ENCODE measurements at places on chromosomes 12 and 14.

DNA sequence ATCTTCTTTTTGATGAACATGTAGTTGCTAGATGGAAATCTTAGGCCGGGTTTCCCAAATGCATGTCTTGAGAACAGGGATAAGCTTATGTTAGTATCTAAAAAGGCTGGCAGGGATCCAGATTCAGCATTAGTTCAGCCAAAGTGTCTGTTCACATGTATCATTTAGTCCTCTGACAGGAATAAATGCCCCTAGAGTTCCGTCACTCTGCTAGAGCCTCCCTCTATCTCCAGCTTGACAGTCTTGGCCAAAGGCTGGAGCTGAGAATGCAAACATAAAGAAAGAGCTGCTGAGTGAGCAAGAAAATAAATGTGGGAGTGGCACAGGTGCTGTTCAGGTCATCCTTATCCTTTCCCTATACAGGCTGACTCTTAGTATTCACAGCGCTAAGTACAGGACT, 13.8 kb upstream of the NELL2 start:
- DNase-seq = no peak

- DNase-seq = no peak
These were observed 23.5 kb upstream of the NOVA1 start for GRCh38 chr14:26621364-26621763.

GRCh38 chr14:93984987-93985410, 8.6 kb upstream of the ASB2 start:
- DNase-seq = no peak

DNA sequence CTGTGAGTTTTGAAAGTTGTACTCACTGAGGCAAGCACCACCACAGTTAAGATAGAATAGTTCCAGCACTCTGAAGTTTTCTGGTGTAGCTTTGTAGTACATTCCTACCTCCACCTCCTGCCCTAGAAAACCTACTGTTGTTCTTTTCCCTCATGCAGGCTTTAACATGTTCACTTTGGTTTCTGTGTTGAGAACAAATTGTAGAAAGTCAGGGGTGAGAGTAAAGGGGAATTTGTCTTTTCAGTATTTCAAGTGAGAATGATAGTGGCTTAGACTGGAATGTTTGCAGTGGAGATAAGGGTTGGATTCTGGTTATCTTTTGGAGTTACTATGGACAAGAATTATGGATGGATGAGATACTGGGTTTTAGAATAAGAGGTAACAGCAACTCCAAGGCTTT, 67.2 kb downstream of the AEBP2 start:
- no peak for DNase-seq

- DNase-seq = no peak
These were observed 109.0 kb downstream of the STAB2 start for GRCh38 chr12:103696101-103696500.

GRCh38 chr14:100416921-100417860, 94.1 kb downstream of the SLC25A47 start:
- DNase-seq = no peak

GRCh38 chr12:86179855-86180254, 76.3 kb downstream of the MGAT4C start:
- DNase-seq = no peak

GRCh38 chr12:29230800-29231560, 81.9 kb downstream of the FAR2 start:
- no peak for DNase-seq

GRCh38 chr14:61269321-61270083, 11.6 kb downstream of the TMEM30B start:
- peak; percentile 99 for DNase-seq

DNA sequence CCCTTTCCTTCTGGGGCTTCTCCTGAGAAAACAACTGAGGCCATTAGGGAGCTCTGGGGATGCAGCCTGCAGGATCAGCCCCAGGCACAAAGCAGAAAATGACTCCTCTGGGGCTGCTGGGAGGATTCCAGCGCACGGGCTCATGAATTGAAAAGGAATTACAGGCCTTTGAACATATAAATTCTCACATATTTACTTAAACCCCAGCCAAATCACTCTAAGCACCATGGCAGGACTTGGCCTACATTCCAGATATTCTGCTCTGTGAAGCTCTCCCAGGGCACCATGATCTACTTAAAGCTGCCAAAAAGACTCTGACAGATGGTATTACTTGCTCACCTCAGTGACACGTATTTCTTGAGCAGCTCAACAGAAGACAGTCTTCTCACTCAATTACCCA, 87.2 kb downstream of the ZFC3H1 start:
- no peak for DNase-seq

DNA sequence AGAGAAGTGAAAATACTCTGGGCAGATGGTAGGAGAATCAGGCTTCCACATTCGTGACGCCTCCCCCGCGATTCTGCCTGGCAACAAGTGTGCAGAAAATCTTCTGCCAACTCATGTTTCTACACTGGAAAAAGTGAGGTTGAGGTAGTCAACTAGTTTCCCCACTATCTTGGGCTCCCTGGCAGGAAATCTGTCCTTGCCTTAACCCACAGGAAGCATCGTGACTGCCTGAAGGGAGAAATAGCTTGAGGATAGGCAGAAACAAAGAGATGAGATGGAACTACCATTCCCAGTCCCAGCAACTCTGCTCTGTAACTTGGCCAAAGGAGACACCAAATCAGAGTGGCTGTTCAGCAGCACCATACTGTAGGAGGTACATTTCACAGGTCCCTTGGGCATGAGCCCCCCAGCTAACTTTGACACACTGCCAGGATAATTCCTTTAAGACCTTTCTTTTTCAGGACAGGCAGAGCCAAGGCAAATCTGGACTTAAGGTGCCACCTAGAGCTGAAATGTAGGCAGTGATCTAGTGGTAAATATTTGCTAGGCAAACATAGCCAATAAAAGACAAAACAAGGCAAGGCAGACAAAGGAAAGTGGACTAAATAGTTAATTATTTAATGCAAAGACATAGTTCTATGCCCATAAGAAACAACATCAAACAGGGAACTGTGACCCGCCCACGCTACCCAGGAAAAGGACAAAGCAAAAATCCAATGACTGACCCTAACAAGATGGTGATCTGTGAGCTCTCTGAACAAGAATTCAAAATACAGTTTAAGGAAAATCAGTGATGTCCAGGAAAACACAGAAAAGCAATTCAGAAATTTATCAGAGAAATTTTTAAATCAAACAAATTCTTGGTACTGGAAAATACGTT, 205.1 kb downstream of the PTPRO start:
- DNase-seq = no peak

GRCh38 chr14:69500736-69501135, 16.2 kb downstream of the PLEKHD1 start:
- no peak for DNase-seq

- DNase-seq = no peak
These were observed 80.6 kb upstream of the GSC start for GRCh38 chr14:94850309-94851211.

- DNase-seq = no peak
These were observed 18.1 kb downstream of the ARPC3 start for GRCh38 chr12:110431957-110432587.

- DNase-seq = no peak
These were observed 96.1 kb upstream of the DACT1 start for GRCh38 chr14:58541633-58542022.

DNA sequence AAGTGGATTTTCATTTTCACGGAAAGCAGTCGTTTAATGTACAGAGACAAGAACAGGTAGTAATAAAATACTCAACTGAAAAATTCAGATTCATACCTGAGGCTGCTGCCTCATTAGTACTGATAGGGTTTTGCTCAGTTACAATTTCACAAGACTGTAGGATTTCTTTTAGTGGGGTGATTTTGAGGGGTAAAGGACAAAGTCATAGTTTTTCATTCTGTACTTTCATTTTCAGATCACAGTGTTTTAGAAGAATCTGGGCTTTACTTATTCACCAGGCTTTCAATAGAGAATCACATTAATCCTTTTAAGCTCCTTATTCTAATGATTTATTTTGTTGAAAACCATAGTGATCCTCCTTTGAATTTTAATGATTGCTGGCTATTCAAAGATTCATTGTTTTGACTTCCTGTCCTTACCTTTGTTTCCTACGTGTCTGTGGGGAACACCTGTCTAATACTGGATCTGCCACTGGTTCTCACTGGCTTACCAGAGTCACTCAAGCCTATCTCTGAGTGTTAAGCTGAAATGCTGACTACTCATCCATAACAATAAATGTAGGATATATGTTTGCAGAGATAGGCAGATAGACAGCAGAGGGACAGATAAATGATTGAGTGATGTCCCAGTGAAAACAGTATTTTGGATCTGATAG, 243.8 kb upstream of the NPAS3 start:
- peak; percentile 100 for DNase-seq

DNA sequence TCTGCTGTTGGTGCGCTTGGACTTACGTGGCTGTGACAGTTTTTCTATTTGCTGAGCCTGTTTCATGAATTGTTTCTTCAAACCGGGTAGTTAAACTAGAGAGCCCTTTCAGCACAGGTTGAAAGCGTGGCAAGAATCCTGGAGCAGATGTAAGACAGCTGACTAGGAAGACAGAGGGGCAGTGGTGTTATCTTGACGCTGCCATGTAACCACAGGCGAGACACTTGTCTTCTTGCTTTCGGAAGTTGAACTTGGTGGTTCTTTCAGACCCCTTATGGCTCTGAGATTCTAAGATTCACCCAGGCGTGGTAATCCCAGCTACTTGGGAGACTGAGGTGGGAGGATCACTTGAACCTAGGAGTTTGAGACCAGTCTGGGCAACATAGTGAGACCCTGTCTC, 4.3 kb downstream of the EMP1 start:
- DNase-seq = no peak

DNA sequence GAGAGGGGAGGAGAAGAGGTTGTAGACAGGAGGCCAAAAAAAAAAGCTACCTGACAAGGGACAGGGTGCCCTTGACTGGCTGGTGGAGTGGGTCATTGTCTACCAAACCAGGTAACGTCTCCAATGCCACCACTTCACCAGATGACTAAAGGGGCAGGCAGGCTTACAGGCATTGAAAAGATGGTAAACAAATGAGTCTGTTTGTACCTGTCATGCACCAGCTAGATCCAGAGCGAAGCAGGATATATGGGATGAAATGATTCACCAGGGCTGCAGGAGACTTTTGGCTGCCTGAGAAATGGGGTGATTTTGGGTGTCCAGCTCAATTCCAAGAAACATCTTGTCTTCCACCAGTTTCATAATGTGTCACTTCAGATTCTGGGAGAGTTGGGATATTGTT, 4.0 kb downstream of the C12orf54 start:
- DNase-seq = peak; percentile 3

- DNase-seq = no peak
These were observed 137.0 kb upstream of the MDM1 start for GRCh38 chr12:68469113-68469512.

GRCh38 chr12:22858849-22859570, 234.0 kb downstream of the ETNK1 start:
- DNase-seq = no peak

DNA sequence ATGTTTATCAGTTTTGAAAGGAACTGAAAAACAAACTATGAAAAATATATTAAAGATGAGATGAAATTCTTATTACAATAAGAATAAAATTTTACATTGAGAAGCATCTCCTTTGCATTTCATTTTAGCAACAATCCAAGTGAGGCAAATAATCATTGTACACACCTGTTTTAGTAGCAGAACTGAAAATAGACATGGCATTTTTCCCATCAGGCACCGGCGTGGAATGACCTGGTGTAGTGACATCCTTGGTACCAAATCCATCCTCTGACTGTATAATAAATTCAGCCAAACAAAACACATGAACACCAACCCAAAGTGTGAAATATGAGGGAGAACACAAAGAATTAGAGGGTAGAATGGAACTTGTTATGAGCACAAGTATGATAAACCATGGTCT, 271.4 kb downstream of the MED13L start:
- no peak for DNase-seq

- no peak for DNase-seq
These were observed 8.9 kb downstream of the DDHD1 start for GRCh38 chr14:53144244-53144643.

DNA sequence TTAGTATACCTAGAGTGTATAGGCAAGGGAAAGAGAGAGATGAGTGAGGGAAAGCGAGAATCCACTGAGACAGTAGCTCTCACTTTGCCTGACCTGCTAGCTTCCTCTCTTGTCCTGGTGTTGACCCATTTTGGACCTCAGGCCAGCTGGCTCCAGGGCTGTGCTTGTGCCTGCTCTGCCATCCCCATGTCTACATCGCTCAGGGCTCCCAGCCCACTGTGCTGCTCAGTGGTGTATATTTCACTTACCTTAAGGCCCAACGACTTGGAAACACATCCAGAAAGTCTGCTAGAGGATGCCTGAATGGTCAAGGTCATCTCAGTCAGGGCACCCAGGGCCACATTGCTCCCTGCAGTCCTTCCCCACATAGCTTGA, 964 bp upstream of the SERPINA4 start:
- no peak for DNase-seq

DNA sequence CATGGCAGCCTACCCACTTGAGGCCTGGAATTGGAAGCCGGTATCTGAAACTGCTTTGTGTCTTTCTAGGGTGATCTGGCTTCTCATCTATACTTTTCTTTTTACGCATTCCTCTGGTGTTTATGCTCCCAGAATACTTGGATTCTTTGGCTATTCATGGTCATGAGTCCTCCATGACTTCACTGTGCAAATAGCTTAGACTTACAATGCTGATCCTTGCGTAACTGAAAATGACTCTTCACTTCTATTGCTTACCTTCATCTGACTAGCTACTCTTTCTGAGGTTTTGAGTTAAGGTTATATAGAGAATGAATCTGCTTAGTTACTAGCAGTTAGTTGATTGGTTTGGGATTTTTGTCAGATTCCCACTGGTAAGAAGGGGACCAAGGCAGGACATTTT, 121.7 kb upstream of the NOVA1 start:
- no peak for DNase-seq

- DNase-seq = no peak
These were observed 164.2 kb downstream of the NDUFA12 start for GRCh38 chr12:94839347-94839746.

GRCh38 chr12:88985631-88986030, 366.7 kb downstream of the DUSP6 start:
- no peak for DNase-seq

- no peak for DNase-seq
These were observed 79.3 kb downstream of the SSPN start for GRCh38 chr12:26274441-26275312.

- no peak for DNase-seq
These were observed 31.6 kb downstream of the NGB start for GRCh38 chr14:77239412-77239811.

GRCh38 chr12:84079626-84080025, 833.0 kb downstream of the SLC6A15 start:
- DNase-seq = no peak

DNA sequence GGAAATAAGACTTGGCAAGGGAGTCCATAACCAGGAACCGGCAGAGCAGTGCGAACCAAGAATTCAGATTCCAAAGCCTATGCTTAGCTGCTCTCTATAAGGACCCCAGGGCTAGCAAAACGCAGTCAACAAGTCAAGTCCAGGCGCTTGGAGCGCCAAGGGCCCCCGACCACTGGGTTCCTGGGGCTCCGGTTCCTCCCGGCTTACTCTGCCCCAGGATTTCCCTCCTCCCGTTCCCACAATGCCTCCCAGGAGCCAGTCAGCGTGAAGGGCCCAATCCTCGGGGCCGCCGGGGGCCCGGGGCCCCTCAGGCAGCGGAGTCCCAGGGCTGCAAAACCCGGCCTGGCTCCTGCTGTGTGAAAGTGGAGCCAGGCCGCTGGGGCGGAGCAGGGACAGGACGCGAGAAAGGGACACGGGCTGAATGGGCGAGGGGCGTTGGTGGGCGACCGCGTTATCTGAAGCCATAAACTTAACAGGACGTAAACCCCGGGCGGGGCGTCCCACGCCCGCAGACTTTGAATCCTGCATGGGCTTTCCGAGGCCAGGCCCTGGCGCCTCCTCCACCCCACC, 1.5 kb downstream of the KRT8 start:
- peak; percentile 48 for DNase-seq

All from NCI-H2029 treated with DMSO at 0.1 percent for 48 hours (cell line).